T1000 (cell line): ENCODE measurements at places on chromosomes 5 and 9.

DNA sequence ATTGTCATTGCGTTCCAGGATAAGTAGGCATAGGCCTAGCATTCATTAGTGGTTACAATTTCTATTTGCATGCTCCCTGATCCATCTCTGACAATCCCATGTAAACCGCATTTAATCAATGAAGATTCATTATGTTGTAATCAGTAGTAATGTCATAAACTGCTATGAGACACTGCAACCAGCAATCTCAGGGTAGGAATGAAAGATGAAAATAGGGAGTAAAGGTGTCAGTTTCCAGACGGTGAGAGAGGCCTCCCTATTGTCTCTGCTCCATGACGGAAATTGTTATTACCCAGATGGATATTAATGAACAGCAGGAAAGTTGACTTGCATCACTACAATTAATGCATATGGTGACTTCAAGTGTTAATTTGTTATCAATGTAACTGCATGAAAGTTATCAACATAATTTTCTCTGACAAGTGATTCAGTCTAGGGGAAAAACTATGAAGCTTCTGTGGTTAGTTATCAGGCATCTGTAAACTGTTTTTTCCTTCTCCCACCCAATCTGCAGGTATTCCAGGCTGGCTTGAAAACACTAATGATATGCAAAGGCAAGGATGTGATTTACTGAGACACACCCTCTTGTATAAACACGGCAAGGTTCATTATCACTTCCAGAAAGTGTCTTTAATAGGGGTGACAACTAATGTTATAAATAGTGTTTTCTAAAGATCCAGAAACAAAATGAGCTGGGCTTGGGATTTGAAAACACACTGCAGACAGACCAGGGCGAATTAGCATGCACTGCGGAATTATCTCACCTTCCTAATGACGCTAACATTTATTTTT lies 73.5 kb downstream of the ZNF622 start:
- DNase-seq = no peak

- no peak for DNase-seq
These were observed 4.4 kb upstream of the QSOX2 start for GRCh38 chr9:136249877-136250559.

DNA sequence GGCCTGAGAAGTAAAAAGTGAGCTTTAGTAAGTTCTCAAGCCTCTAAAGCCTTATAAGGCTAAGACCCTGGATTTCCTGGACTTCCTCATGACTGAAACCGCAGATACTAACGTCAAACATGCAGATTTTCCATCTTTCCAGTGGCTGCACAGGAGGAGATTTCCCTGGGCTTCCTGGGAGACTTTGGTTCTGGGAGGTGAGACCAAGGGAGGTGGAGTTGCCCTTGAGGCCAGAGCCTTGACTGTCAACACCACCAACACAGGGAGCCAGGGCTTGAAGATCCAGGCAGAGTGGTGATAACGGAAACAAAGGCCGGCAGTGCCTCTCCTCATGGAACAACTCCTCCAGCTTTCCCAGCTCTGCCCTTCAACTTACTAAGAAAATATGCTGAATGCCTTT lies 144.7 kb upstream of the LRRTM2 start:
- no peak for DNase-seq

DNA sequence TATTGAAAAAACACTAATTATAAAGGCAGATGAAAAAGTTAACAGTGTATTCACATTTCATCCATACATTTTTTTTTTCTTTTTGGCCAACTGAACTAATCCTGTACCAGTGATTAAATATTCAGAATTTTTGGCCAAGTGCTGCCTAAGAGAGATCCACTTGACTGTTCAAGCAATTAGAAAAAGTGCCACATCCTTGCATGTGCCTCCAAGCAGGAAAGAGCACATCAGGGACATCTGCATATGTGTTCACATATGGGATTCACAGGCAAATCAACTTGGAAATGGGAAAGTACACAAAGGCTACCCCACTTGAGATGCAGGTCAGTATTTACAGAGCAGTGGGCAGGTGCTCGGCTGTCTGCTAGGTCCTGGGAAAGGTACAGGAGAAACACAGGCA lies 163.3 kb upstream of the LHFPL2 start:
- DNase-seq = no peak

GRCh38 chr9:88746743-88747398 lies 211.9 kb downstream of the NXNL2 start:
- no peak for DNase-seq

- DNase-seq = no peak
These were observed 65.2 kb upstream of the RNU6ATAC start for GRCh38 chr9:134229466-134230091.

- no peak for DNase-seq
These were observed 110.7 kb downstream of the NR6A1 start for GRCh38 chr9:124660341-124660801.

DNA sequence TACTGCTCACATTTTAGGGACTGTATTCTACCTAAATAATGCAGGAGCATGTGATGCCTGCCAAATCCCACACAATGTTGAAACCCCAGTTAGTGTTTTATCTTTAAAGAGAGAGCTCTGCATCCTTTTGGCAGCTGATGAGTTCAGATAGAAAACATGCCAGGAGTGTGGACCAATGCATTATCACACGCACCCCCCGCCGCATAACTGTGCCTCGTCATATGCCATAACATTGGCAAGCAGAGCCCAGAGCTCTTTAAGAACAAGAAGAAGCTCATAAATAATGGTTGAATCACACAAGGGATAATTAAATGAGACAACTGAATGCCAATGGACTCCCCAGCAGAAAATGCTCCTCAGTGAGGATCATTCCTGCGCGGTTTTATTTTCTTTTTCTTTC lies 52.8 kb upstream of the RORB start:
- peak; percentile 50 for DNase-seq

- DNase-seq = no peak
These were observed 31.6 kb upstream of the ACOT12 start for GRCh38 chr5:81425569-81425968.

- no peak for DNase-seq
These were observed 71.4 kb downstream of the ASTN2 start for GRCh38 chr9:117343427-117343826.

DNA sequence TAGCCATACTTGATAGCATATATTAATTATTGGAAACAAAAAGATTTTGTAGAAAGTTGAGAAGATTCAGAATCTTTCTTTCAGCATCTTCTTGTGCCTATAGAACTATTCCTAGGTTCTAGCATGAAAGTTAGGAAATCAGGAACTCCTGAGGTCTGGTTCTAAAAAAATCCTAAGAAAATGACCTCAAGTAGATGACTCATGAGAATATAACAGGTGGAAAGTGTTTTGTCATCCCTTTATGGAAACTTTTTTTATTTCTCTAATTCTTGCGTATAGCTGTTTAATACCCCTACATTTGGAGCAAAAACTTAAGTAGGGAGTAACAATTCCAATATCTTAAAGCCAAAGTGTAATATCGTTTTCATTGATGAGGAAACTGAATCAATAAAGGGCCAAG lies 574.1 kb downstream of the NR2F1-AS1 start:
- no peak for DNase-seq

- DNase-seq = no peak
These were observed 725.3 kb upstream of the PTPRD start for GRCh38 chr9:11338130-11338529.

- DNase-seq = no peak
These were observed 28.4 kb downstream of the CEL start for GRCh38 chr9:133090187-133090586.

DNA sequence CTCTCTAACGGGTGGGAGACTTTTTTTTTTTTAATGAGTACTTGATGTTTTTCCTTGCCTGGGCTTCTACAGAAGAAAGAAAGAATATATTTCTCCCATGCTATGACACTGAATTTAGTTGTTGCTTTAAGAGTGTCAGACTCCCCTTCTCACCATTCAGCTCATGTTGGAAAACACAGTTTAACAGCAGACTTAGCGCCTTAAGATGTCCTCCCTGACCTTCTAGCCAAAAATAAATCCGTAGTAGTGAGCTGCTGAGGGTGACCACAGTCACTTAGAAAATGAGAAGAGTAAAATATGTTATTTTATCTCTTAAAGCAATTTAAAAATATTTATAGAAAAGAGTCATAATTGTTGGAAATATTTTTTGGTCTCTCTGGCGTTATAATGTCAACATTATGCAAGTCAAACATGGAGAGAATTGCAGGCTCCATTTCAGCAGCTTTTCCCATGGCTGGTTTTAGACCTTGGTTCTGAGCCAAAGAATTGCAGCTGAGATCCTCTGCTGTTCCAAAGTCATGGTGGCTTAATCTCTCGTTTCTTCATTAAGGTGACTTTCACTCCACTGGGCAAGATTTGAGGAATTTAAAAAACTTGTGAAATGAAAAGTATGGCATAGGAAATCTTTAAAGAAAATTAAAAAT lies 143.5 kb downstream of the GHR start:
- DNase-seq = no peak

DNA sequence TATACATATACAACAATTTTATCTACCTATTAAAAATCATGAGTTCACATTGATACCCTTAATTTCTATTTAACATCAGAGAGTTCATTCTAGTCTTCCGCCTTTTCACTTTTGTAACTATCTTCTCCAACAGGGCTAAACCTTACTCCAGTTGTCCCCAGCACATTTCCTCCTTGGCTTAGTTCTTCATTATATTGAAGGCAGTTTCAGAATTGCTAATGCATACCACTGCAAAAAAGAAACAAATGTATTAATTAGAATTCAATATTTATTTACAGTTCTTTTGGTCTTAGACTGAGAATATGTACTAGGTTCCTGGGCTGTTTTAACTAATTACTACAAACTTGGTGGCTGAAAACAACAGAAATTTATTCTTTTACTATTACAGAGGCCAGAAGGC lies 132.5 kb downstream of the WDR70 start:
- DNase-seq = no peak

- no peak for DNase-seq
These were observed 150.1 kb downstream of the SLC28A3 start for GRCh38 chr9:84190411-84190810.

DNA sequence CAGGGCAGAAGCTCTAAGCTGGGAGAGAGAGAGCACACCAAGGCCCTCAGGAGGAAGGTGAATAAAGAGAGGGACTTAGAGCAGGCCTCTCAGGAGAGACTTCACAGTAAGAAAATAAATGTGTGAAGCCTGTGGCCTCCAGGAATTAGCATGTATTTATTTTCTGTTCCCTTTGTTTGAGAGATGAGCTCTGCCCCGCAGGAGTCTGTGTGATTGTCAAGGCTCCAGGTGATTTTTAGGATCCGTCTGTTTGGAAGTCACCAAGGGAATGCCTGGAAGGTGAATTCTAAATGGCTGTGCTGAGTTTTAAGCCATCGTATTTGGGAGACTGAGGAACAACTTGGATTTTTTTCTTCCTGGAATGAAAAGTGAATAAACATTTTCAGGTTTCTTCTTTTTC lies 108.3 kb upstream of the ICE1 start:
- DNase-seq = no peak

DNA sequence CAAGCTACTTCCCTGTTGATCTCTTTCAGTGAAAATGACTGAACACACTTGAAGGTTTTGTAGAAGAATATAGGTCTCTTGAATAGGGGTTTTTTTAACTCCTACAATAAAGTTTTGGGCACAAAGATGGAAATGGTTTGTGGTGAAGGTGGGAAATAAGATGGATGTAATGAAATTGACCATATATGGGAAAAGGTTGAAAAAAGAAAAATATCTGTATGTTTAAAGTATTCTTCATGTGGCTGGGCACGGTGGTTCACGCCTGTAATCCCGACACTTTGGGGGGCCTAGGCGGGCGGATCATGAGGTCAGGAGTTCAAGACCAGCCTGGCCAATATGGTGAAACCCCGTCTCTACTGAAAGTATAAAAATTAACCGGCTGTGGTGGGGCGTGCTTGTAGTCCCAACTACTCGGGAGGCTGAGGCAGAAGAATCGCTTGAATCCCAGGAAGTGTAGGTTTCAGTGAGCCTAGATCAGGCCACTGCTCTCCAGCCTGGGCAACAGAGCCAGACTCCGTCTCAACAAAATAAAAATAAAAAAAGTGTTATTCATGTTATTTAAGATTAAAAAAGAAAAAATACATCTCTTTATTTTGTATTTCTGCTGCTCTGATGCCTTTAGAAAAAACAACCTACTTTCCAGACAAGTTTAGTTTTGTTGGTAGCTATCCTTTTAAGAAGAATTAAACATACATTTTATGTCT lies 2.2 kb downstream of the RBM27 start:
- no peak for DNase-seq

DNA sequence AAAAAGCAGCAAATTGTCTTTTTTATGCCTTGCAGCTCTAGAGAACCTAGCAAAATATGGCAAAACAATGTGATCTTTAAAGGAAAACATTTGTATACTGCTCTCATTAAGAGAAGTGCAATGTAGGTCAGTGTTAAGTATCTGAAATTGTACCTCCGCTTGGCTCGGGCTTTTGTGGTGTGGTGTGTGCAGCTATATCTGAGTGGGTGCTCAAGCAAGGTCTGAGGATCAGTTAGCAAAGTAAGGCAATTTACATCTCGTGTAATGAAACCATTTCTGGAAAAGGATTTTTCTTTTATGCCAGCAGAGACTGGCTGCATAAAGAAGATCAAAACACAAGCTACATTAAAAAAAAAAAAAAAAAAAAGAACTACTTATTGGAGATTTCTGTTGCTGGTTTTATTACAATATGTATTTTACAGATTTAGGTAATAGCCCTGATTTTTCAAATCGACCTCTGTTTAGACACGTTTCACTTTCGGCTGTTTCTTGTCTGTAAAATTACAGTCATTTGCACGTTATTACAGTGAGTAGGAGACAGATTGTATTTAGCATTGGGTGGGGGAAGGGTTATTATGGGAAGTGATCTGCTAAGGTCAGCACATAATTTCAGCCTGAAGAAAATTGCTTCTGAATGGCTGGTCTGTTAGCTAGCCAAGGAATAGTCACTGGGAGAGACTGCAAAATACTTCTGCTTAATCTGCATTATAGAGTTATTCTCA lies 7.9 kb upstream of the ZNF608 start:
- no peak for DNase-seq

DNA sequence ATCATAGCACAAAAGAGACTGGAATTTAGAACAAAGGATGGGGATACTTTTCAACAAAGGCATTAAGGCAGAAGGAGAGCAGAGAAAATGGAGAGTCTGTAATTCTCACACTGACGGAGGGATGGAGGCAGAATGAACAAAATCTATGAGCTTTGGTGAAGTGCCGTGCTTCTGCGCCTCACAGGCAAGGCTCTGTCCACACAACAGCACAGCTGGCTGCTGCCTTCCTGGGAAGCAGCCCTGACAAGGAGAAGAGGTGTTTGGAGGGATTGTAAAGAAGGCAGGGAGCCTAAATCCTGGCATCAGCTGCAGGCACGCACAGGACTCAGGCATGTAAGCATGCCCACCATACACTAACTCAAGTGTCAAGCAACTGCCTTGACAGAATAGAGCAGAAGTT lies 485.2 kb upstream of the KIF2A start:
- no peak for DNase-seq

DNA sequence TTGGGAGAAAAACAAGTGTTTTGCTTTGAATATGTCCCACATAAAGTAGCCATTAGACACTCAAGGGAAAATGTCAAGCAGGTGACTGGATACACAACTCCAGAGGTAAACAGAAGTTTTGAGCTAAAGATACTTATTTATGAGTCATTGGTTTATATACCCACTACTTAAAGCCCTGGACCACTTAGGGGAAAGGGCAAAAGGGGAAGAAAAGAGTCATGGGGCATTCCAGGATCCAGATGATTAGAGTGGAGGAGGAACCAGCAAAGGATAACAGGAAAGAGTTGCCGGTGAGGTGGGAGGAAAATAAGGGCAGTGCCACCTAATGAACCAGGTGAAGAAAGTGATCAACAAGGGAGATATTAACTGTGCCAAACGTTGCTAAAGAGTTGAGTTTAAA lies 254.2 kb upstream of the NR4A3 start:
- DNase-seq = no peak
